ENCODE measurements at places on chromosomes 13 and 19. TPM values are rescaled to one million over a fixed set of nuclear protein-coding genes. Genes with fewer than 3 reads are reported as not detected.

The PCP2 gene
- total RNA-seq = 1.5 TPM

The TMEM86B gene
- 6.7 TPM for total RNA-seq

The KLHL26 gene
- 12.6 TPM for total RNA-seq

The GPR4 gene
- not detected for total RNA-seq

The YIF1B gene
- total RNA-seq = 34.1 TPM

The SGCG gene
- total RNA-seq = 12.9 TPM

The KCNJ14 gene
- total RNA-seq = 2.8 TPM

The IL4I1 gene
- total RNA-seq = 1.6 TPM

The GPR12 gene
- not detected for total RNA-seq

The ZNF223 gene
- total RNA-seq = 9.2 TPM

The CGB8 gene
- total RNA-seq = 0.29 TPM

The U2AF1L4 gene
- total RNA-seq = 39.4 TPM

The RNF17 gene
- not detected for total RNA-seq

The KANK2 gene
- total RNA-seq = 85.3 TPM

The IGFL3 gene
- not detected for total RNA-seq

The ZNF155 gene
- 14.1 TPM for total RNA-seq

The TGFBR3L gene
- 1.2 TPM for total RNA-seq

All from mesothelial cell of epicardium (in vitro differentiated cells).